ENCODE measurements at places on chromosomes 1 and 21.

- DNase-seq = no peak
Measured at GRCh38 chr1:183850852-183851251, 45.9 kb downstream of the RGL1 start.

DNA sequence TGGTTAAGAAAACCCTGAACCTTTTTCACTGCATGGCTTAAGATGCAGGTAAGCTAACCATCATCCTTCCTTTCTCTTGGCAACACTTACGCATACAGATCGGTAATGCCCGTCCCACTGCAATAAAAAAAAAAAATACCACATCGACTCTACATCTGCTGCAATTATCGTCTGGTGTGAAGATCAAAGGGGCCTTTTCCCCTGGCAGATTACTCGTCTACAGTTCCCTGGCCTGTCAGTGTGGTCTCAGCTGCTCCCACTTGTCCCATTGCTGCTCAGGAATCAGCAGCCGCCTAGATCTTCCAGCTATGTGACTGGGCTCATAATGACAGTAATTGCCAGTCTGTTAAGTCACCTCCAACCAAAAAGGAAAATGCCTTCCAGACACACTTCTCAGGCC, 133.1 kb downstream of the SETD4 start:
- DNase-seq = no peak

- peak; percentile 49 for DNase-seq
Measured at GRCh38 chr1:28359592-28360239, 9.8 kb upstream of the PHACTR4 start.

DNA sequence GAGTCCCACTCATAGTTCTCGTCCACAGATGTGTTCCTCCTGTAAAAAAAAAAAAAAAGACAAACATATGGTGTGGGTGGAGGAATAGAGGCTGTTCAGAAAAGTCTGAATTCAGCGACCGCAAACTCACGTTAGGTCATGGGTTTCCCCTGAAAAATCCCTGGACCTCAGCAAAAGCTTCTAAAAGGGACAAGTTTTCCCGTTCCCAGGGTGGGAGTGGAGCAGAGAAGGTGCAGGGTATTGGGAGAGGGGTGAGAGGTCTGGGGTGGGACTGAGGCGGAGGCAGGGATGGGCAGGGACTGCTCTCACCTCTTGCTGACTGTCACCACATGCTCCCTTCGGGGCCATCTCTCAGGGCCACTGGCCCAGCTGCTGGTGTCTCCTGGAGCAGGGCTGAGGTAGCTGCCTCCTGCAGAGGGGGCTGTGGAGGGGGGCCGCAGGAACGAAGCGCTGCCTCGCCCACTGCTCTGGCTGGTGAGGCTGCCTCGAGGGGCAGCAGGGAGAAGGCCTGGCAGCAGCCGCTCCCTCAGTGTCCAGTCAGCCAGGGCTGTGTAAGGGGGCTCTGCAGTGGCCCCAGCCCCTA, 2.6 kb upstream of the TAGLN2 start:
- no peak for DNase-seq

GRCh38 chr21:40567501-40567900, 279.5 kb downstream of the DSCAM start:
- no peak for DNase-seq

DNA sequence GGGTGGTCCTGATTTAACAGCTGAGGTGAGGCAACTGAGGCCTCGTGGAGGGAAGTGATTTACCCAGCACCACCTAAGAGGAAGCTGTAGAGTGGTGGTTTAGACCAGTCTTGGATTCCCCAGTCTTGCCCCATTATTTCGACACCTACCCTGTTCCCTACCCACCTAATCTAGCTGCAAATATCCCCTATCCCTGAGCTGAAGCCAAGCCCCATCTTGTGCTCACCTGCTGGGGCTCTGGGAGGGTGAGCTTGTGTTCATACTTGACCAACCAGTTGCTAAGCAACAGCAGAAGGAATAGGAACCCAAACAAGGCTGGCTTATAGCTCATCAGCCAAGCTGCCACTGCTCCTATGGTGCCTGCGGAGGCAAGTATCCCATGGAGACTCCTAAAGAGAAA, 2.0 kb downstream of the TEX46 start:
- no peak for DNase-seq

GRCh38 chr1:202161151-202162046, 997 bp upstream of the PTPN7 start:
- DNase-seq = peak; percentile 14

DNA sequence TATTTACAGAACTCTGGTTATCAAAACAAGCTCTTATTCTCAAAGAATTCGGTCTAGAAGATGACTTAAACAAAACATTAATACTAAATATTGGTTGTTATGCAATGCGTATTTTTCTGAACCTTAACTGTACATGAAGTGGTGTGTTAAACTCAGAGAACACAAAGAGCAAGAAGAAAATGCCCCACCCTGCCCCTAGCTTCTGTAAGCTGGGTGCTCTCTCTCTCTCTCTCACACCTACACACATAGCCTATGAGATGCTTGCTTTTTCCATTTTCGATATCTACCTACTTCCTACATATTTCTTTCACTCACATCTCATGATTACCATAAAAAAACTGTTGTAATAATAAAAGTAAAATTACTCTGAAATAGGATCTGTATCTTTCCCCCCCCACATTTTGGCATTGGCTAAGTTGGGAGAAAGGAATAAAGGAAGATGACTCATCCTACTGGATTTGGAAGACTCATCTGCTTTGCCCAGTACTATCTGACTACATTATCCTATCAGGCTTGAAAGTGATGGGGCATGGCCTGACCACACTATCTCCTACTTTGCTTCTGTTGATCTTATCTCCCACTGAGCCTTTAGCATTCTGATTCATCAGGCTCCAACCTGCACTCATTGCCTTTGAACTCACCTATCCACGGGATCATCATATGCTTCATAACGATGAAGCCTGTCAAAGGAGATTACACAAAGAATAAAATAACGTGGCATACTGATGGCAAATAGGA, 2.9 kb downstream of the CRYZ start:
- peak; percentile 22 for DNase-seq

- DNase-seq = no peak
Measured at GRCh38 chr1:30427545-30427944, 295.8 kb downstream of the MATN1 start.

- DNase-seq = no peak
Measured at GRCh38 chr1:15214527-15214926, 32.5 kb upstream of the FHAD1 start.

DNA sequence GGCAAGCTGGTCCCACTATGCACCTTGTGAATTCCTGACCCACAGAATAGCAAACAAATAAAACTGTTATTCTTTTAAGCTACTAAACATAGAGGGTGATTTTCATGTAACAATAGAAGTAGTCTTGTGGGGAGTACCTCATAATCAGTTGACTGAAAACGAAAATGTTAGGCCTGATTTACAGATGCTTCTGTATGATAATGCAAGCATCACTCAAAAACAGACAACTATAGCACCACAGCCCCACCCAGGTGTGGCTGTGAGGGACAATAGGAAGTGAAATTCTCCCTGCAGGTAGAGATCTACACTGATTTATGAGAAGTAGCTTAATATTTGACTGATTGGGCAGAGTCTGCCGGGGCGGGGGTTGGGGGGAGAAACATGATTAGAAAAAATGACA, 26.5 kb upstream of the KRTAP19-8 start:
- DNase-seq = no peak

DNA sequence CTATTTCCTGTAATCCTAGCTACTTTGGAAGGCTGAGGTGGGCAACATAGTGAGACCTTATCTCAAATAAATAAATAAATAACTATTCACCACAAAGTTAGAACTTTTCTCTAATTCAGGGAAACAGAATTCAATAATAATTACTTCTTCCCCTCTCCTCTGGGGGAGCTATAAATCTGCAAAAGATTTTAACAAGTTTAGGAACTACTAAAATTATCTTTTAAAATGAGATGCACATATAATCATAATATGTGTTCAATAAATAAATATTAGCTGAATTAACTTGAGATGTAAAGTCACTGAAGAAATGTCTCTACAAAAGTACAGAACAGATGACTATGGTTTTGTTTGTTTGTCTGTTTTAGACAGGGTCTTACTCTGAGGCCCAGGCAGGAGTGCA, 14.1 kb downstream of the WDR47 start:
- DNase-seq = no peak

DNA sequence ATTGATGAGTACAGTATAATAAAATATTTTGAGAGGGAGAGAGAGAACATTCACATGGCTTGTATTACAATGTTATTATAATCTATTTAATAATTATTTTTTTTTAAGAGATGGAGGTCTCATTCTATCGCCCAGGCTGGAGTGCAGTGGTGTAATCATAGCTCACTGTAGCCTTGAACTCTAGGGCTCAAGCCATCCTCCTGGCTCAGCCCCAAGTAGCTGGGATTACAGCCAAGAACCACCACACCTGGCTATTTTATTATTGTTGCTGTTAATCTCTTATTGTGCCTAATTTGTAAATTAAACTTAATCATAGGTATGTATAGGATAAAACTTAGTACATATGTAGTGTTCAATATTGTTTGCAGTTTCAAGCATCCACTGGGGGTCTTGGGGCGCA, 57.8 kb downstream of the HS2ST1 start:
- DNase-seq = no peak

DNA sequence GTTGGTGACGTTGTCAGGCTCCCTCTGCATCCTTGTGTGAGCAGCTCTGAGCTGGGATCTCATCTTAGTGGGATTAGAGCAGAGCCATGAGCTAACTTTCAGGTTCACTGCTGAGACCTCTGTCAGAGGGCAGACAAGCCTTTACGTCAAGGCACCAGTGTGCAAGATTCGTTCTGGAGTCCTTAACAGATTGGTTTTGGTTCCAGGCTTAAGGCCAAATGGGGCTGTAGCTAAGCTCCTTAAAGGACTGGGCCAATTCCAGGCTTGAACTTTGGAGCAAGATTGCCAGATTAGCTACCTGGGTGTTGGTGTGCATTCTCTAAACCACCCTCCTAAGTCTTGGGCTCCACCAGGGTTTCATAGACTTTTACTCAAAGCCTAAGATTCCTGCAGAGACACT, 52.6 kb upstream of the PDC start:
- DNase-seq = no peak

GRCh38 chr21:34687065-34687464, 18.3 kb downstream of the CLIC6 start:
- no peak for DNase-seq

GRCh38 chr1:196517193-196517592, 91.0 kb downstream of the KCNT2 start:
- DNase-seq = no peak

DNA sequence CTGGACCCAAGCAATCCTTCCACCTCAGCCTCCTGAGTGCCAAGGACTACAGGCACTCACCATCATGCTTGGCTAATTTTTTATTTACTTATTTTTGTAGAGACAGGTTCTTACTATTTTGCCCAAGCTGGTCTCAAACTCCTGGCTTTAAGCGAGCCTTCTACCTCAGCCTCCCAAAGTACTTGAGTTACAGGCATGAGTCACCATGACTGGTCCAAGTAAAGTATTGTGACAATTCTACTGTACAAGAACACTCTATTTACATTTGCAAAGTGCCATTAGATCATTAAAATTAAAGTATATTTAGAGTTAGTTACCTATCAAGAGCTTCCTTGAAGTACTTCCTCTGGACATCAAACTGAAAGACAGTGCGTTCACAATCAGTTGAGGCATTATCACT, 44.8 kb downstream of the NRDC start:
- DNase-seq = no peak

- DNase-seq = no peak
Measured at GRCh38 chr1:183569141-183569540, 21.1 kb downstream of the NCF2 start.

DNA sequence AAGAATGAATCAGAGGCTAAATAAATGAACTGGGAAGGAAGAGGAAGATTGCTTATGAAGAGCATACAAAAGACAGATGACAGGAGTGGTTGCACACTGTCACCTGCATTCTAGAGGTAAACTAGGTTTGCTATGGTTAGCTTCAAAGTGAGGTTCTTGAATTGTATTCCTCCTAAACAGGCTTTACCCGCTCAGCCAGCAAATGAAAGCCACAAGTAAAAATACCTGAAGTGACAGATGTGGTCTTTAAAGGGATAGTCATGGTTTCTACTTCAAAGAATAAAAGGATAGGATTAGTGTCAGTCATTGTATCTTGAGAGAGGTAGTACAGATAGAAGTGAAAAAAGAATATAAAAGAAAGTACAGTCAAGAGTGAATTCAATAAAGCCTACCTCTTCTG, 32.4 kb upstream of the PRDX6 start:
- DNase-seq = no peak

GRCh38 chr1:47576758-47577115, 138.9 kb downstream of the FOXD2 start:
- DNase-seq = no peak

DNA sequence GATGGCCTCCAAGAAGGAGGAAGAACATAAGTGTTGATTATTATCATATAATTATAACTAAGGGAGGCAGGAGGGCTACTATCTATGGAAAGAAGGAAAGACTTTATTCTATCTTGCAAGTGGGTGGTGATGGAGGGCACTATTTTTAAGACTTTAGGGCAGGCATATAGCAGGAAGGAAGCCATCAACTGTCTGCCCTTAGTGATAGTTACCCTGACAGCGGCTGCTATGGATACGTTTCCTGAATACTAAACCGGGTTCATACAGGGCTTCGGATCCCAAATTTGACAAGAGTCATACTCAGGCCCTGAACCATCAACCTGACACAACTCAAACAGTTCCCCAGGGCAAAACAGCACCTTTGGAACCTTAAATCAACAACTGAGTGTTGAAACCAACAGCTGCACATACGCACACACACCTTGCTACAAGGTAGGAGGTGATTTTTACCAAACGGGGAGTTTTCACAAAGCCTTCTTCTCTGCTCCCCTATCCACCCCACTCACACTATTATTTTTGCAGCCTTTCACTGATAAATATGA, 397.2 kb downstream of the OMA1 start:
- DNase-seq = no peak

DNA sequence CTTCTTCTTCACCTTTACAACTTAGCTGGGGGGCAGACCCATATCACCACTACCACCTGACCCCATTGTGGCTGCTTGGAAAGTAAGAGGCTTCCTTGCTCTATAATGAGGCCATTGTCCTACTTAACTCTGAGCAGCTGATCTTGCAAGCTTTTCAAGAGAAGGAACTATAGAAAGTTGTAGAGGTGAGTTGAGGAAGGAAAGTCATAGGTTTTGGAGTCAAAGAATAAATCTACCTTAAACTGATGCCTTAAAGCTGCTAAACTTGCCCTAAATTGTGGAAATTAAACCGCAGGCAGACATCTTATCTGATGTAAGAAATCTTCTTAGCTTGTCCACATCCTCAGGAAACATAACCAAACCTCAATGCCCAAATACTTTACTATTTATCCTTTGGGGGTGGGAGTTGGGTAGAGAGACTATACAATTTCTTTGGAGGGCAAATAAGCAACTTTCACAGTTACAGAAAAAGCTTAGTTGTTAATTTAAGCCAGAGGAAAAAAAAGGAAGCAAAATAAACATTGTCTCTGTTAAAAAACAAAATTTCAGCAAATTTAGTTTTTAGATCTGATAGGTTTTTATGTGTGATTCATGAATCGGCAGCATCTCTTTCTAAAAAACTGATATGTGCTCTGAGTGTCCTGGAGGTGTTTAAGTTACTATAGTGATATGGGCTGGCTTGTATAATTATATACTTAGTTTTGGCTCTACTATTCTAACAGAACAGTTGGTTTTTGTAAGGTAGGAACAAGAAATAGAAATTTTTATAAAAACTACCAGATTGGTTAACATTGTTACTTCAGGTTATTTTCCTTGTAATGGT, 4.7 kb downstream of the IL23R start:
- DNase-seq = no peak
